T-helper 9 cell (primary cell): ENCODE measurements at places on chromosomes 5 and 9.

- no peak for DNase-seq
Observed at GRCh38 chr5:37182667-37183066, 66.5 kb downstream of the CPLANE1 start.

GRCh38 chr5:107466233-107466769 lies 204.4 kb downstream of the EFNA5 start:
- DNase-seq: no peak

GRCh38 chr5:78600687-78601414 lies 47.7 kb downstream of the LHFPL2 start:
- no peak for DNase-seq

- DNase-seq: no peak
Observed at GRCh38 chr5:172689801-172690200, 48.7 kb downstream of the NEURL1B start.

- no peak for DNase-seq
Observed at GRCh38 chr9:1761807-1762206, 253.3 kb upstream of the SMARCA2 start.

DNA sequence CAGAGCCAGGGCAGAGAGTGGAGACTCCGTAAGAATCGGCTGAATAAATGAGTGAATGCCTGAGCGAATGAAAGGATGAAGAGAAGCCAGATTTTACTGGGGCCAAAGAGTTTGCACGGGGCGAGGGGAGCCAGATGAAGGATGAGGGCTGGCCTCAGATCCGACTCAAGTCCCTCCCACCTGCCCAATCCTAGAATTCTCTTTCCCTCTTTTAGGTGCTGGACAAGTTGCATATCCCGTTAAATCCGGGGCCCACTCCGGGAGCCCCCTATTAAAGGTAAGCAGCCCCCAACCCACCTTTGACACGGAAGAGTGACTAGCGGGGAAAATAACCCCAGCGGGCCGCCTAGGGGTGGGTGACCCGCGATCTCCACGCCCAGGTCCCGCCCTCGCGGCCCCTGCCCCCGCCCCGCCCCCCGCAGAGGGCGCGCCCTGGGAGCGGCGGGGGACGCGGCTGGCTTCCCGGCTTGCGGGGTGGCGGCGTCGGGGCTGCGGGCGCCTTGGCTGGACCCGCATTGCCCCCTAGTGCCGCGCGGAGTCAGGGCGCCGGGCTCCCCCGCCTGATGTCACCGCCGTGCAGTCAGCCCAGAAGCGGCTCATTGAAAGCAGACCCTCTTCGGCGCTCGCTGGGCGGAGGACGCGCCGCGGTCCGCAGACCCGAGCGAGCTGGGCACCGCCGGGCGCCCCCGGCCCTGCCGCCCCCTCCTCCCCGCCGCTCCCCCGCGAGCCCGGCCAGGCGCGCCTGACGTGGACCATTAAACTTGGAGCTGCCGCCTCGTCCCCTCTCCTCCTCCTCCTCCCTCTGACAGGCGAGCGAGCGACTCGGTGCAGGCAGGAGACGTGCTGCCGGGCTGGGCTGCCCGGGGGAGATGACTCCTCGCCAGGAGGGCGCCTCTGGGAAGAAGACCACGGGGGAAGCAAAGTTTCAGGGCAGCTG lies at the start of gene ADRA1B:
ADRA1B (plus strand) TSS at position 579 of the 937 bp plus-strand sequence. CDS start 424 bp downstream, outside the sequence.
- DNase-seq: peak; percentile 10

- DNase-seq: no peak
Observed at GRCh38 chr5:175538576-175538975, 60.2 kb downstream of the SFXN1 start.

DNA sequence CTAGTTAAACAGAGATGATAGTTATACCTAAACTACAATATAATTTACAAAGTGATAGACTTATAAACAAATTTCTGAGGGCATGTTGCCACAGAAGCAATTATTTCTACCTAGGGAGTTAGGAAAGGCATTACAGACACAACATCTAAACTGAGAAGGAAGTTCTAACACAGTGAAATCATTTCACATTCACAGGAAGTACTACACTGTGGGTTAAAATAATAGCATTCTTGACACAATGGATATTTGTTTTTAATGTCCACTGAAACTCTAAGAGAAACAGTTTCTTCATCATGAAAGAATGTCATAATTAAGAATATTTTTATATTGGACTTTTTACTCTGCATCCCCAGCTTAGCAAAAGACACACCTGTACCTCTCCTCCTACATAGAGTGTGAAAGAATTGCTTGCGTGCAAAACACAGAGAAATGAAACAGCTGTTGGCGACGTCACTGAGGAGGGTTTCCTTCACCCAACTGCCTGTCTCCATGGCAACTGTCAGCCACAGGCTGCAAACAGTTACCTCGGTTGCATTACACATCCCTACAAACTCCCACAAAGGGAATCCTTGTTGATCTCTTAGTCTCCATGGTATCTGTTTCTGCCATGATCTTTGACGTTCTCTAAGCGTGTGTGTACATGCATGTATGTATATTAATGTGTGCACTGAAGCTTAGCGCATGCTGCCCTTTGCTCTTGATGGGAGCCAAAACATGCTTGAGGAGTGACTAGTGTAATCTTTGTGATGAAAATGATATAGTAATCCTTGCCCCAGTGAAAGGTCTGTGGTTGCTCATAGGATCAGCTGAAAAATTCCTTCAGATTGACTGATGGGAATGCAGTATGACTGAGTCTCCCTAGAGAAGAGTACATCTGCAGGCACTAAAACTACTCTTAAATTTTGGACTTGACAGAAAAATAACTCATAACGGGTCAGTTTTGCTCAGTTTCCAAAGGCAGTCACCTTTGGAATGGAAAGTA lies 168.5 kb downstream of the ACTL7B start:
- no peak for DNase-seq

- DNase-seq: no peak
Observed at GRCh38 chr9:111645806-111646205, 14.7 kb downstream of the DNAJC25 start.
